ENCODE measurements at places on chromosomes 11 and 22.

DNA sequence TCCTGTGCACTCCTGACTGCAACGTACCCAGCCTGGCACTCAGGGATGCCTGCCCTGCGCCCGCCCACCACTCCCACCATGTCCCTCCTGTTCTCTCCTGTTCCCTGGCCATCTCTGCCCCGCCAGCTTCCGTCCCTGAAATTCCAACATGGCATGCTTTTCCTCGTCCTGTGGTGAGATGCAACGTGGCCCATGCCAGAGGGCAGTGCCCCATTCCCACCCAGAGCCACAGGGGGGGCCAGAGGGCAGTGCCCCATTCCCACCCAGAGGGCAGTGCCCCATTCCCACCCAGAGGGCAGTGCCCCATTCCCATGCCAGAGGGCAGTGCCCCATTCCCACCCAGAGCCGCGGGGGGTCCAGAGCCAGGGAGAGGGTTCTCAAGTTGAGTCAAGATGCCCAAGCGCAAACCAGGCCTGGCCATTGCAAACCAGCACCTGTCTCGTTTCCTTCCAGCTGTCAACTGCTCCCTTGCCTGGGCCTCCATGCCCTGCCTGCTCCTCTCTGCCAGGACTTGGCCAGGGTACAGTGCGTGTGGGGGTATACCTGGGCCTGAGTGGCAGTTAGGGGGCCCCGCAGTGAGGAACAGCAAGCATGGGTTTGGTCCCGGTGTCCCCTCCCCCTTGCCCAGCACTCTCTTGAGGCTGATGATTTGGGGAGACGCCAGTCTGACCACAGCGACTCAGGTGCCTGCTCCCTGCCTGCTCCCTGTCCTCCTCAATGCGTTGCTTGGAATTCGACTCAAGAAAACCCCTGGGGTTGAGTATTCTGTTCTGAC lies 14.6 kb downstream of the B3GAT1 start:
- DNase-seq: no peak

DNA sequence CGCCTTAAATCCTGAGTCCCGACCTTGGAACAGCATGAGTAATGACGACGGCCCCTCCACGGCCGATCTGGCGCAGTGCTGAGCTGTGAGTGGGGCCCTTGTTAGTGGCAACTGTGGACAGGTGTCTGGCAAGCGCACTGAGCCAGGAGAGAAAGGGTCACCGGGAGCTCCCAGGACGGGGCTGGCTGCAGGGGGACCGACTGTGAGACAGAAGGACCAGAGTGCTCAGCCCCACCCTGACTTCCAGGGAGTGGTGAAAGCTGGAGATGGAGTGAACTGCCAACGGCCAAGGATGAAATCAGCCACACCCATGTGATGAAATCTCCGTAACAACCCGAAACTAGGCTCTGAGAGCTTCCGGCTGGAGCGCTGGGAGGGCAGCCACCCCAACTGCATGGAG lies 228.6 kb downstream of the BRD1 start:
- no peak for DNase-seq

DNA sequence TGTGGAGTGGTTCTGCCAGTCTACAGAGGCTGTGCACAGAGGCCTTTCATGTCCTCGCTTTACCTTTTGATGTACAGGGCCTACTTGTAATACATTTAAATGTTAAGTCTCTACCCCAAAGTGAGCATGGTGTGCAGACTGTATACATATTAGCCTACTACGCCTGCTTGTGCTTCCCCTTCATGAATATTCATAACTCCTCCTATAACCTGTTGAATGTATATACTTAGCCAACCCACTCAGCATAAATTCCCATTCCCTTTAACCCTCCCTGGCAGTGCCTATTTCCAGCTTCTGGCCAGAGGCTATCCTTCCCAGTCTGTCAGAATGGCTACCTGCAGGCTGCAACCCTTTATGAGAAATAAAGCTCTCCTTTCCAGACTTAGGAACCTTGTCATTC lies 116.1 kb downstream of the WNT11 start:
- no peak for DNase-seq

DNA sequence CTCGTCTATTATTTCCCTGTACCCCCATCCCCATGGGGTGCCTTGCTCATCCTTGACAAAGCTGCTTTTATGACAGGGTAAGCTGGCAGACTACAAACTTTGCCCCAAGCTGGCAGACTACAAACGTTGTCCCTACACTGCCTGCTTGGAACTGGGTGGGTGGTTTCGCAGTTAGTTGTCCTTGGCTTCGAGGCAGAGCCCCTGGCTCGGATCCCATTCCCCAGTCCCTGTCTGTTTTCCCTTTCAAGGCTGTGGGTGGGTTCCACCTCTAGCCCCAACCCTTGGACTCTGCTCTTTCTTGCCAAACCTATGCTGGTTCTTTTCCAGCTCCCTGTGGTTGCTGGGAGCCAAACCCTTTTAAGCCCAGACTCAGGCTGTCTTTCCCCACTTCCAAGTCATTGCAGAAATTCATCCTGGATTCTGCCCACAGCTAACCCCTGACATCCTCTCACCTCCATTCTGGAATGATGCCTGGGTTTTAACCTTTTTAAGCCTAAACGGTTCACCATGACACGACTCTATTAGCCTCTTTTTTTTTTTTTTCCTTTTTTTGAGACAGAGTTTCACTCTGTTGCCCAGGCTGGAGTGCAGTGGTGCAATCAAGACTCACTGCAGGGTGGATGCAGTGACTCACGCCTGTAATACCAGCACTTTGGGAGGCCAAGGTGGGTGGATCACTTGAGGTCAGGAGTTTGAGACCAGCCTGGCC lies 9.2 kb upstream of the RBM14 start:
- DNase-seq: no peak

- no peak for DNase-seq
These were observed 19.9 kb downstream of the MMP10 start for GRCh38 chr11:102760344-102761035.
